Left lung (tissue), 14 donors: ENCODE measurements at places on chromosomes 6 and 20.

DNA sequence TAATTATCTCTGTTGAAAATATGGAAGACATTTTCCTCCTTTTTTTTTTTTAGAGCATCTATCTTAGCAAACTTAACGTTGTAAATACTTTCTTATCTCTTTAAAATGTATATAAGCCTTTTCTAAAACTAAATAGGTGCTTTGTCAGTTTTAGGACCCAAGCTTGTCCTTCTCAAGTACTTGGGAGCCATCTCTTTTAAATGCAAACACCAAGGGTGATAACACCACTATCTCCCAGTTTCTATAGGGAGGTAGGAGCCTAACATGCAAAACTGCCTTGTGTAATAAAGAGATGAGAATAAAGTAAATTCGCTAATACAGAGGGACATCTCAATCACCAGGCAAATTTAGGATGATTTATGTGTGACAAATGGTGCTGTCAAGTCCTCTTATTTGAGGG lies 157.0 kb upstream of the FAM83B start:
- no peak for DNase-seq
- no peak overlapping the region for H3K4me3 ChIP-seq
- H3K36me3 ChIP-seq = no peaks in the 10 kb centered on the region
- no peaks in the 10 kb centered on the region for H3K4me1 ChIP-seq

GRCh38 chr6:286681-287488 lies 5.4 kb upstream of the DUSP22 start:
- no peaks in the 10 kb centered on the region for H3K36me3 ChIP-seq
- no peak overlapping the region for H3K27ac ChIP-seq
- H3K27me3 ChIP-seq = no peaks in the 10 kb centered on the region
- H3K4me1 ChIP-seq = no peaks in the 10 kb centered on the region

- peak overlapping the region; percentile 78 for H3K27ac ChIP-seq
- peaks cover 83% of the 10 kb centered on the region for H3K4me1 ChIP-seq
- no peaks in the 10 kb centered on the region for H3K27me3 ChIP-seq
- H3K36me3 ChIP-seq = no peaks in the 10 kb centered on the region
- DNase-seq = no peak
These were observed 50.1 kb upstream of the RNF24 start for GRCh38 chr20:4065391-4065844.

GRCh38 chr6:108502832-108503231 lies 57.9 kb upstream of the FOXO3 start:
- H3K4me1 ChIP-seq = no peaks in the 10 kb centered on the region
- DNase-seq = no peak
- no peaks in the 10 kb centered on the region for H3K36me3 ChIP-seq

DNA sequence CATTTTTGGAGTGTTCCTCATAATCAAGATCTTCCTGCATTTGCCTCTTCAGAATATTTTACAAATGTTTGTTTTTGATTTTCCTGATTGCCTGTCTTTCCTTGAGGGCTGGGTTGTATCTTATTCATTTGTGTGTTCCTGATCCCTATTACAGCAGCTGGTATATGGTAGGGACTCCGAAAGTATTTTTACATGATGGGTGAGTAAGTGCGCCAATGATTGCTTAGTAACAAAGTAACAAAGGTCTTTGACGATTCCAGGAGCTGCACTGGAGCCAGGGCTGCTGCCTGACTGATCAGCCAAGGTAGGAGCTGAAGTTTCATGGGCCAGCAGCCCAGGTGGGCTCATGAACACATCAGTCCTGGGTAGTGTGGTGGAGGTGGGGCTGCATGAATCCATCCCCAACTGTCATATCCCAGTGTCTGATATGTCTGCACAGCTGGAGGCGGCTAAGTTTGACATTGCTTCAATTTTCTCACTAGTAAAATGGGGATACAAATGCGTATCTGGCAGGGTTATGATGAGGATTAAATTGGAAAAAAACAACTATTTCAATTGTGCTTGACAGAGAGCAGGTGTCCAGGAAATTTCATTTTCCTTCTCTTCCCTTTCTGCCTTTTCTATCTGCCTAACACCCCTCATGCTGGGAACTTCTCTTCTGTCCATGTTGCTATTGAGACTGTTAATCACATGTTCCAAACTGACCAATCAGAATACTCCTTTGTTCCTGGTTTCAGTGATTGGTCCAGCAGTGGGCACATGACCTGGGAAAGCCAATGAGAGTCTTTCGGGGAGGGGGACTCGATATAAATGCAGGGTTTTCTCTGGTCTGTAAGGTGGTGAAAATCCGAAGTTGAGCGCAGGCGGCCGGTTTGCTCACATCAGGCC lies 90.7 kb downstream of the CDH26 start:
- H3K27ac ChIP-seq = no peak overlapping the region
- no peaks in the 10 kb centered on the region for H3K27me3 ChIP-seq
- no peak for DNase-seq
- no peak overlapping the region for H3K4me3 ChIP-seq

DNA sequence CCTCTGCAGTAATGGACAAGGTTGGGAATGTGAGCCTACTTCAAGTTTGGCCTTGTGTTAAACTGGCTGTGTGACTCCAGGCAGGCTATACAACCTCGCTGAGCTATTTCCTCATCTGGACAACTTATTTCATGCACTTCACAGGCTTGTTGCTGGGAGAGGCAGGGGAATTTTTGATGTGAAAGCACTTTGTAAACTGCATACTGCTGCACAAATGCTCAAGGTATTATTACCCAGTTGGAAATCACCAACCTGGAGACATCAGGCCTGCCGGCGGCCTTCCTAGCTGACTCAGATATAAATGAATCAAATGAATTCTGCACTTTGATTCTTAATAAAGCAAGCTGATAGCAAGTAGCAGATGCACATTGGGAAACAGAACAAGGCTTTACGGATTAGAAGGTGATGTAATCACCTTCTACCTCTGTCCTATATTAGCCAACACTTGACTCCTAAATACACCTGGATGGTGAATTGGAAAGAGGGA lies 10.1 kb downstream of the JARID2 start:
- no peak overlapping the region for H3K4me3 ChIP-seq
- H3K4me1 ChIP-seq = peaks cover 12% of the 10 kb centered on the region
- no peak overlapping the region for H3K27ac ChIP-seq

DNA sequence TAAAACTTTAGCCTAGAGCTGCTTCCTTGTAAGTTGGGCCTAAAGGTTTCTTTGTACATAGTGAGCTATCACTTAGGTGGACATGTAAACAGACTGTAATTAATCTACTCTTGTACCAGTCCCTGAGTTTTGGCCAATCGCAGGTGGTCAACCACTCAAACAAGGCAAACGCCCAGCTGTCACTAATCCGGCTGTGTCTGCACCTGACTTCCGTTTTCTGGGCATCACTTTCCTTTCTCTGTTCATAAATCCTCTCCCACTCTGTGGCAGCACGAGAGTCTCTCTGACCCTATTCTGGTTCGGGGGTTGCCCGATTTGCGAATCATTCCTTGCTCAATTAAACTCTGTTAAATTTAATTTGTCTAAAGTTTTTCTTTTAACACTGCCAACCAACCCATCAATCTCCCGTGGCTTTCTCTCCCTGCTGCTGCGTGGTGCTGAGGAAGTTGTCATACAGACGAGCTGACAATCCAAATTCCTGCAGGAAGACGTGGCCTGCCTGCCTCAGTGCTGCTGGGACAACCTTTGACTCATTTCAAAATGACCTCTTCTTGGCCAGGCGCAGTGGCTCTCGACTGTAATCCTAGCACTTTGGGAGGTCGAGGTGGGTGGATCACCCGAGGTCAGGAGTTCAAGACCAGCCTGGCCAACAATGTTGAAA lies 206.3 kb downstream of the QKI start:
- no peak for DNase-seq
- H3K27ac ChIP-seq = no peak overlapping the region
- H3K36me3 ChIP-seq = no peaks in the 10 kb centered on the region
- H3K27me3 ChIP-seq = no peaks in the 10 kb centered on the region
- no peak overlapping the region for H3K4me3 ChIP-seq
- no peaks in the 10 kb centered on the region for H3K4me1 ChIP-seq

- H3K4me1 ChIP-seq = no peaks in the 10 kb centered on the region
- H3K36me3 ChIP-seq = no peaks in the 10 kb centered on the region
These were observed 31.7 kb upstream of the TBPL1 start for GRCh38 chr6:133921249-133921859.

DNA sequence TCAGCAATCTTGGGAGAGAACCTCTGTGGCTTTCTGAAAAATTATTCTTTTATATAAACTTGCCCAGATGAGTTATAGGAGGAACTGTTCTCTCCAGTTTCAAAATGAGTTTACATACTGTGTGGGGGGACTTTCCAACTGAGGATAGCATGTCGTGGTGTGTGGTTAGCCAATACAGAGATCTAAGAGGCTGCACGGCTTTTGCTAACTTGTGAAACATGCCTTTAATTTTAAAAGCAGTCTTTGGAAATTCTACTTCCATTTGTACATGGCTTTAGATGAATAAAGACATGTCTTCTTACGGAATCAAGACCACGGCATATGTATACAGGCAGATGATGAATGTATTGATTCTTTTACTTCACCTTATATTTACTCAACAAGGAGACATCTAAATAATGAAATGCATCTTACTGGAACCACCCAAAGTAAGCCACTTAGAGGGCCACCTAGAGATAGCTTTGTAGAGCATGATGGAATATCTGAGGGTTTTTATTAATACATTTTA lies 39.8 kb downstream of the HIVEP1 start:
- H3K4me1 ChIP-seq = peaks cover 53% of the 10 kb centered on the region
- H3K4me3 ChIP-seq = no peak overlapping the region
- no peak for DNase-seq
- peak overlapping the region; percentile 45 for H3K27ac ChIP-seq
- no peaks in the 10 kb centered on the region for H3K27me3 ChIP-seq

DNA sequence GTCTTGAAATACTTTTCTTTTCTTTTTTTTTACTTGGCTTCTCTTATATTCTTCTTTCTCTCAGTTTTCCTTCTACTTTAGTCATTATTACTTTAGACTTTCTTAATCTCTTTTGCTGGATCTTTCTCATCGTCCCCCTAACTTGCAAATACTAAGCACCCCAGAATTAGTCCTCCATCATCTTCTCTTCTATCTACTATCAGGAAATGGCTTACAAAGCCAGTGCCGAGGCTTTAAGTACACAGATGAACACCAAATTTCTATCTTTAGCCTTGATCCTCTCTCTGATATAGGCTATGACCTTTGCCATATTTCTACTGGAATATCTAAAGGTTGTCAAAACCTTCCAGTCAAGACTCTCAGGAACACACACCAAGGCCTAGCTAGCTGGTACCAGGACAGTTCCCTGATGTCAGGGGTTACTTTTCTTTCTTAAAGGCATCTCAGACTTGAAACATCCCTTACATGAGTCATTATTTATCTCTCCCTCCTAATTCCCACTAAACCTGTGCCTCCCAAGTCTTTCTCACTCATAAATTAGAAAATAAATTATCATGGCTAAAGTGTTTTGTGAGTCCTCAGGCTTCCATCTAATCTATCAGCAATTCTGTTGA lies 278.6 kb upstream of the TCF21 start:
- H3K27me3 ChIP-seq = no peaks in the 10 kb centered on the region
- H3K4me3 ChIP-seq = no peak overlapping the region
- H3K36me3 ChIP-seq = no peaks in the 10 kb centered on the region
- no peak for DNase-seq
- no peak overlapping the region for H3K27ac ChIP-seq
